GM12891 (cell line): ENCODE measurements at places on chromosomes 13 and 19.

DNA sequence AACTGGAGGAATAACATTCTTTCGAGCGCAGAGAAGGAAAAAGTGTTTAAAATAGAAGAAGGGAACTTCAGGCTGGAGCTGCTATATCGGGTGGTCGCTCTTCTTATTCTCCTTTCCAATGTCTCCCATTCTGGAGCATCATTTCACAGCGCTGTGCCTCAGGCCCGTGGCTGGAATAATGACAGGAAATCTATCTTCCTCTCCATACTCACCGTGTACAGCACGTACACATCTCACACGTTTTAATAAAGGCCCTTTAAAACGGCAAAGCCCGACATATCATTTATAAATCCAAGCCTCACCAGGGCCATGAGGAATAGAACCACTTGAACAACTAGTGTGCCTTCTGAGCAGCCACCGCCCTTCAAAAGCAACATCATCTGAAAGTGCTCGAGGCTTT is 264.4 kb downstream of the TEX29 start:
- DNase-seq, result no peak

GRCh38 chr13:105928048-105928447 is 607.4 kb downstream of the EFNB2 start:
- DNase-seq, result no peak

GRCh38 chr13:110301606-110302553 is 5.1 kb downstream of the COL4A1 start:
- no peak for DNase-seq

DNA sequence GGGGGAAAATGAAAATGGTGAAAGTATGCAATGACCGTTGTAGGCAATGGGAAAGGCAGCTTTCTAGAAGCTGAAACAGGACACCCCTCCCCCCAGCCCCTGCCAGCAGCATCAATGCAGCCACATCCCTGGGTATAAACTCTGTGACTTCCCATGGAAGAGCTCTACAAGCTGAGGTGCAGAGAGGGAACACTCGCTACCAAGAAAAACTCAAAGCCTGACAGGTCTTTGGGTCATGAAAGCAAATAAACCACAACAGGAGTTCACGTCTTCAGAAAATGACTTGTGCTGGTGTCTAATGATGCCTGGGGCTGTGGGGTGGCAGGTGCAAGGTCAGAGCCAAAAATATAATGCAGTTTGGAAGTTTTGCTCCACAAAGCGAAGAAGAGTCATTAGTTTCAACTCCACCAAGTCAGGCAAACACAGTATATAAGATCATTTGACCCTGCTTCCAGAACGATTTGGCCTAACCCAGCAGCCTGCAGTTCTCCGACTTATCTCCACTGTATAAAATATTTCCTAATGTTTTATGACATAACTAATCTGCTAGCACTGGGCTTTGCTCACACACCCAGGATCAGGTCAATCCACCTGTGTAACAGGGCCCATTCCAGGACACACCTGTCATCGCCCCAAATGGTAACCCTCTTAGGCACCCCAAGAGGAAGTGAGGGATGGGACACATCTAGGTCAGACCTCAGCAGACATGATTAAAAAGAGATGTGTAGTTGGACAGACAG is 102.1 kb downstream of the IRS2 start:
- DNase-seq, result no peak

DNA sequence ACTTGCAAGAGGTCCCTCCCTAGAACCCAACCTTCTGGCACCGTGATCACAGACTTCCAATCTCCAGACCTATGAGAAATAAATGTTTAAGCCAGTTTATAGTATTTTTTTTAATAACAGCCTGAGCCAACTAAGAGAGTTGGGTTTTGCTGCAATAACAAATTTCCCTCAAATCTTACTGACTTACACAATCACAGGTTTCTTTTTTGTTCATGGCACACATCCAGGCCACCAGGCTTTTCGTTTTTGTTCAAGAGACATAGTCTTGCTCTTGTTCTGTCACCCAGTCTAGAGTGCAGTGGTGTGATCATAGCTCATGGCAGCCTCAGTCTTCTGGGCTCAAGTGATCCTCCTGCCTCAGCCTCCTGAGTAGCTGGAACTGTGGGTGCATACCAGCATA is 2.0 kb upstream of the SELENOV start:
- no peak for DNase-seq

DNA sequence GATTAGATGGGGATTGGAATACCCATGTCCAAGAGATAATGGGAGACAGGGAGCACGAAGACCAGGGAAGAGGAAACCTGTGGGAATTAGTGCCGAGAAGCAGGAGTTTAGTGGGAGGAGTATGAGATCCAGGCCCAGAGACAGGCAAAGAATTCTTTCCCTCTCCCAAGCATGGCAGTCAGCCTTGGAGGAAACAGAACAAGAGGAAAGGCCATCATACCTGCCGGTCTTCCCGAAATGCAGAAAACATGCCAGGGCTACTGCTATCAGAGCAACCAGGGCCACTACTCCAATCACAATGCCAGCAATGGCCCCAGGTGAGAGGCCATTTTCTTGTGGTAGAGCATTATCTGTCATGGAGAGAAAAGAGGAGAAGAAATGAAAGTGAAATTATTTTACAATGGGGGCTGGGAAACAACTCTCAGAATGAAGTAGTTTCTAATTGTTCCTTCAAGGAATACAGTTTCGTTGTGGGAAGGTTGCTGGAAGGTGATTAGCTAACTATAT is 16.1 kb downstream of the CEACAM1 start:
- DNase-seq, result no peak

DNA sequence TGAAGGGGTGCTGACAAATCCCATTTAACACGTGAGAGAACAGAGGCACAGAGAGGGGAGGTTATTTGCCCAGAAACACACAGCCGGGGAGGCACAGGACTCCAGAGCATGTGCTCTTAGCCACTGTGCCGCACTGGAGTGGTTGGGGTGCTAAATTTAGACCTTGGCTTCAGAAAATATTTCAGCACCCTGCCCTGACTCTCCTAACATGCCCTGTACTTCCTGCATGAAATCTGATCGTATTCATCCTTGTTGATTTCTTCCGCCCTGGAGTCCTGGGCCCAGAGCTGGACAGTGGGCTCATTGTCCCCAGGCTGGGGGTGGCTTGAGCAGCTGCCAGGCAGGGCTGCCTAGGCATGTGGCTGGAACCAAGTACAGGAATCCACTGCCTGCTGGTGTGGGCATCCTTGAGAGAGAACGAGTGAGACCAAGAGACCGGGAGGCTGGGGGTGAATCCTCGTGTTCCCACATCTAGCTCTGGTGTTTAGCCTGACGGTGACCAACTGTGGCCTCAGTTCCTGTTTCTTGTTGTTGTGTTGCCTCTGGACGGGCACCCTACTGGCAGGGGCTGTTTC is 5.3 kb downstream of the SLC27A1 start:
- no peak for DNase-seq

DNA sequence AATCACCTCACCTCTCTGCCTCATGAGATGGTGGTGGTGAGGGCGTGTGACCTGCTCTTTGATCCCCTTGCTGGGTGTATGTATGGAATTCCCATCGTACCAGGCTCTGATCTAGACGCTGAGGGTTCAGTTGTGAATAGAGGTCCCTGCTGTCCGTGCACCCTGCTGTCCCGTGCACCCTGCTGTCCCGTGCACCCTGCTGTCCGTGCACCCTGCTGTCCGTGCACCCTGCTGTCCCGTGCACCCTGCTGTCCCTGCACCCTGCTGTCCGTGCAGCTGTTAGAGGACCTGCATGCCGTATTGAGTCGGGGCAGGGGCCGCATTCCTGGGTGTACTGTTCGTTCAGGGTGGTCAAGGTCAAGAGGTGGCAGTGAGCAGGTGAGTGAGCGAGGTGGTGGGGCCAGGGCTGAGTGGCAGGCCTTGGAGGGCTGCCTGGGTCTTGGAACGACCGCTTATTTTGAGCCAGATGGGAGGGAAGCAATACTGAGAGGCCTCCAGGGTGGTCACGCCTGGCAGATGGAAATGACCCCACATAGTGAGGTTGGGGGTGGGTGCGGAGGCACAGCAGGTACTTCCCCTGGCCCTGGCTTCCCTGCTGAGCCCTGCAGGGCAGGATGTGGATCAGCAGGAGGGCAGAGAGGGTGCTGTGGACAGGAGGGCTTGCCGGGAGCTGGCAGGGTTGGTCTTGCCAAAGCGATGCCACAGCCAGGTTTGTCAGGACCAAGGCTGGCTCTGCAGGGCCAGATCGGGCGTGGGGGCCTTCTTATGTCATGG is 4.6 kb upstream of the EPN1 start:
- no peak for DNase-seq

- no peak for DNase-seq
Measured at GRCh38 chr19:17293605-17294004, 9.6 kb downstream of the ABHD8 start.

DNA sequence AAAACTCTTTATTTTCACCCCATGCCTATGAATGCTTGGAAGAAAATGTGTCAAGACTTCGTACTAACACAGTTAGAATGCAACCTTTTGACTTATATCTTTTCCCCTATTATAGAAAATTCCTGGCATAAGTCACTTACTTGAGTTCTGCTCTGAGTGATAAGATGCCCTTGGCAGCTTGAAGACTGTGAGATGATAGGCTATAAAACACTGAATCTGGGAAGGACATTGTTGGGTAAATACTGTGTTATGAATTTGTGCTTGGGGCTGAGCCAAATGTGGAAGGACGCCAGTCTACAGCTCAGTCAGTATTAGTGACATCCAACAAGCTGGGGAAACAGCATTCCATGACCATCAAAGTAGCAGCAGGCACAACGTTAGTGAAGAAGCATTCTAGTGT is 368.0 kb upstream of the SGCG start:
- DNase-seq, result no peak

DNA sequence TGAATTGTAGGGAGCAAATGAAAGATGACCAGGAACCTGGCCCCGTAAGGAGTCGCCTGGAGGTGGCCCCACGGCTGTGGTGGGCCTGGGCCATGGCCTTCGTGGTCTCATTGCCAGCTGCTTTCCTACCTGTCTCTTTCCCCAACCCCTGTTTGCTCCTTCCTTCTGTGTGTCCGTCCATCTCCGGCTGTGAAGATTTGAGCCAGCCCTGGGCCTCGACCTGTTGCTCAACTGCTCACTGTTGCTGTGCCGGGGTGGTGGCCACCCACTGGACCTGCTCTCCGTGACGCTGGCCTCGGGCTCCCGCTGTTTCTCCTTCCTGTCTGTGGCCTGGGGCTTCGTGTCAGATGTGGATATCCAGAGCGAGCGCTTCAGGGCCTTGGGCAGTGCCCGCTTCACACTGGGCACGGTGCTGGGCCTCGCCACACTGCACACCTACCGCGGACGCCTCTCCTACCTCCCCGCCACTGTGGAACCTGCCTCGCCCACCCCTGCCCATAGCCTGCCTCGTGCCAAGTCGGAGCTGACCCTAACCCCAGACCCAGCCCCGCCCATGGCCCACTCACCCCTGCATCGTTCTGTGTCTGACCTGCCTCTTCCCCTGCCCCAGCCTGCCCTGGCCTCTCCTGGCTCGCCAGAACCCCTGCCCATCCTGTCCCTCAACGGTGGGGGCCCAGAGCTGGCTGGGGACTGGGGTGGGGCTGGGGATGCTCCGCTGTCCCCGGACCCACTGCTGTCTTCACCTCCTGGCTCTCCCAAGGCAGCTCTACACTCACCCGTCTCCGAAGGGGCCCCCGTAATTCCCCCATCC is 8.5 kb downstream of the DBP start:
- DNase-seq, result no peak

DNA sequence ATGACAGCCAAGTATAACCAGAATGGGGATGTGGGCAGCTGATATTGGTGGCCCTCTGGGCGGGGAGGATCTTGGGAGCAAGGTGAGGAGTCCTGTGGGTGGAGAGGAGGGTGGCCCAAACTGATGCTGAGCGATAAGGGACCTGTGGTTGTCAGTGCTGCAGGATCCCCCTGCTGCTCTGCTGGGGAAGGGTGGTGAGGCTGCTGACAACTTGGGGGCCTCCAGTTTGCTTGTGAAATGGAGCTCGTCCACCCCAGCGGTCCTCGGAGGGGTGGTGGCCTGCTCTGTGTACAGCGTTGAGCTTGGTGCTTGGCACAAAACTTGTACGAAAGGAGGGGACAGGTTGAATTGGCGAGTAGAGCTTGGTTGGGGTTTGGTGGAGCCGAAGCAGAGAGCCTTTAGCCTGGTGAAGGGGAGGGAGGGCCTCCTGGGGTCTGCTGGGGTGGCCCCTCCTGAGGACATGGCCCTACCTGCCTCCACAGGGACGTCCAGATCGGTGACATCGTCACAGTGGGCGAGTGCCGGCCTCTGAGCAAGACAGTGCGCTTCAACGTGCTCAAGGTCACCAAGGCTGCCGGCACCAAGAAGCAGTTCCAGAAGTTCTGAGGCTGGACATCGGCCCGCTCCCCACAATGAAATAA is 2.9 kb downstream of the RPS11 start:
- DNase-seq, result no peak

DNA sequence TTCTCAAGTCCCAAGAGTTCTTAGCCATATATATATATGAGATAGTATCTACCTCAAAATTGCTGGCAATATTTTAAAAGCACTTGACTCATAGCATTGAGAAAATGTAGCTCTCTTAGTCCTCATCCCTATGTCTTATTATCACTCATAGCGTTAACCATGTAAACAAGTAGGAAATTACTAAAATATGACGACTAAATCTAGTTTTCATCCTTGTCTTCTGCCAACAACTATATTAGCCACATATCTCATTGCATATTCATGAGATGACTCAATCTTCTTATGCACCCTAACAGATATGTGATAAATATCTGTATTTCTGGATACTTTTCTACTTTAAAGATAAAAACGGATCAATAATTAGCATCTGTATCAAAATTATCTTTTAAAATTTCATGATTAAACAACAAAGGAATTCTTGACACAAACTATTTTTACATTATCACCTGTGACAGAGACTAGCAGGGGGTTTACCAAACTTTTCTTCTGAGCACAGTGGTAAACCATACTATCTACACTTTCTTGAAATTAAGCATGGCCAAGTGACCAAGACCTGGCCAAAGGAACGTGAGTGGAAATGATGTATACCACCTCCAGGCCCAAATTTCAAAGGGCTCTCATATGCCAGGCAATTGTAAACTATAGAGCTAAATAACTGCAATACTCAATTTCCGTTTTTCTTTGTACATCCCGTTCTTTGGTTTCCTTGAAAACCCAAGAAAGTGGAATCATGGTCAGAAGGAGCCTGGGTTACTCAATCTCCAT is 45.7 kb downstream of the ZC3H13 start:
- DNase-seq, result no peak

DNA sequence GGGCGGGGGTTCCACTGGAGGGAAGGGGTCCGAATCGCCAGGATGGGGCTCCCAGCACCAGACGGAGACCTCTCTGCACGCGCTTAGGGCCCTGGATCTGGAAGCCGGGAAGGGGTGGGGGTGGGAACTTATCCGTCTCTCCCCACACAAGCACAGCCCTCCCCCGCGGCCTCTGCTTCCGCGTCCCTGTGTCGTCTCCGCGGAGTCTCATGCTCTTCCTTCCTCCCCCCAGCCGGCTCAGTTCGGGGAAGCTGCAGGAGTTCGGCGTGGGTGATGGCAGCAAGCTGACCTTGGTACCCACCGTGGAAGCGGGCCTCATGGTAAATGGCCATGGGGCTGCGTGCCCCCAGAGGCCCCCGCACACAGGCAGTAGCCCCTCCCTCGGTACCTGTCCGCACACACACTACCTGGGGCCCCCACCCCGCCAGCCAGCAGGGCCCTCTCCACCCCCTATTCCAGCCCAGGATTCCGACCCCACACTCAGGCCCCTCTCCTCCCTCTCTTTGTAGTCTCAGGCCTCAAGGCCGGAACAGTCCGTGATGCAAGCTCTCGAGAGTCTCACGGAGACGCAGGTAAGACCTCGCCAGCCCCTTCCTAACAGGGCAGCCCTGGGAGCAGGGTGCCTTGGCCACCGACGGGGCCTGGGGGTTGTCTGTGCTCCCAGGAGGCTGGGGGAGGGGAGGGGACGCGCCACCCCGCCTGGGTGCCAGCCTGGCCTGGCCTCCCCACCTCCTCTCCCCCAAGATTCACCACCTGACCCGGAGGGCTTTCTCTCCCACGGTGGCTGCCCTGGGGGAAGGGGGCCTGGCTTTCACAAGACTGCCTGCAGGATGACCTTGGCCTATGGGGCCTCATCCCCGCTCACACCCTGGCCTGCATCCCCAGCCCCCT is 3.2 kb downstream of the MIDN start:
- no peak for DNase-seq
